CD4-positive, CD25-positive, alpha-beta regulatory T cell (primary cell): ENCODE measurements at places on chromosomes 2 and 18. TPM values are rescaled to one million over a fixed set of nuclear protein-coding genes. Genes with fewer than 3 reads are reported as not detected.

GRCh38 chr2:215365184-215365658, 53.4 kb downstream of the ATIC start:
- no peak overlapping the region for H3K27ac ChIP-seq
- H3K4me1 ChIP-seq = no peaks in the 10 kb centered on the region
- H3K27me3 ChIP-seq = no peaks in the 10 kb centered on the region
- no peak for DNase-seq
- H3K4me3 ChIP-seq = no peak overlapping the region

- H3K4me3 ChIP-seq = peak overlapping the region; percentile 77
- DNase-seq = peak; percentile 47
- peaks cover 62% of the 10 kb centered on the region for H3K4me1 ChIP-seq
- H3K36me3 ChIP-seq = no peaks in the 10 kb centered on the region
- peak overlapping the region; percentile 77 for H3K27ac ChIP-seq
These were observed 3.2 kb downstream of the TRAK2 start for GRCh38 chr2:201448061-201448460.

GRCh38 chr2:65017335-65017734, 28.1 kb downstream of the SLC1A4 start:
- no peak for DNase-seq
- no peaks in the 10 kb centered on the region for H3K27me3 ChIP-seq
- no peaks in the 10 kb centered on the region for H3K4me1 ChIP-seq
- H3K27ac ChIP-seq = no peak overlapping the region
- H3K36me3 ChIP-seq = peaks cover 57% of the 10 kb centered on the region

DNA sequence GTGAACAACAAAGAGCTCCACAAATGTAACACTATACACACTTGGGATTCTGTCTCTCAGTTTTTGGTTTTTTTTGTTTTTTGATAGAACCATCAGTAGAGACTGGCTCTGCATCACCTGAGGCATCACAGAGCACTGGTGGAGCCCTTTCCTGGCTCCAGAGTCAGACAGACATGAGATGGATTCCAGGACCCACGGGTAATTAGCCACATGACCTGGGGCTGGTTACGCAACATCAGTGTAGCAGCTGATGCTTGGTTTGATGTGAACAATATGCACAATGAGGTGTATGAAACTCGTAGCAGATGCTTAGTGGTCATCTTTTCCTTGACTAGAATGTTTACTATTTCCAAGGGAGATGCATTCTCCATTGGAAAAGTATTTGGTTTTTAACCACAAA, 40.7 kb downstream of the CMPK2 start:
- no peak overlapping the region for H3K27ac ChIP-seq
- no peak for DNase-seq
- no peaks in the 10 kb centered on the region for H3K4me1 ChIP-seq
- H3K4me3 ChIP-seq = no peak overlapping the region
- no peaks in the 10 kb centered on the region for H3K36me3 ChIP-seq

The MC4R gene
- polyA plus RNA-seq = not detected

The NYAP2 gene
- not detected for polyA plus RNA-seq

GRCh38 chr2:175030380-175031271, 25.4 kb upstream of the CHN1 start:
- no peak for DNase-seq
- no peaks in the 10 kb centered on the region for H3K36me3 ChIP-seq
- no peak overlapping the region for H3K4me3 ChIP-seq
- H3K27me3 ChIP-seq = no peaks in the 10 kb centered on the region

The ANKRD29 gene
- not detected for polyA plus RNA-seq

DNA sequence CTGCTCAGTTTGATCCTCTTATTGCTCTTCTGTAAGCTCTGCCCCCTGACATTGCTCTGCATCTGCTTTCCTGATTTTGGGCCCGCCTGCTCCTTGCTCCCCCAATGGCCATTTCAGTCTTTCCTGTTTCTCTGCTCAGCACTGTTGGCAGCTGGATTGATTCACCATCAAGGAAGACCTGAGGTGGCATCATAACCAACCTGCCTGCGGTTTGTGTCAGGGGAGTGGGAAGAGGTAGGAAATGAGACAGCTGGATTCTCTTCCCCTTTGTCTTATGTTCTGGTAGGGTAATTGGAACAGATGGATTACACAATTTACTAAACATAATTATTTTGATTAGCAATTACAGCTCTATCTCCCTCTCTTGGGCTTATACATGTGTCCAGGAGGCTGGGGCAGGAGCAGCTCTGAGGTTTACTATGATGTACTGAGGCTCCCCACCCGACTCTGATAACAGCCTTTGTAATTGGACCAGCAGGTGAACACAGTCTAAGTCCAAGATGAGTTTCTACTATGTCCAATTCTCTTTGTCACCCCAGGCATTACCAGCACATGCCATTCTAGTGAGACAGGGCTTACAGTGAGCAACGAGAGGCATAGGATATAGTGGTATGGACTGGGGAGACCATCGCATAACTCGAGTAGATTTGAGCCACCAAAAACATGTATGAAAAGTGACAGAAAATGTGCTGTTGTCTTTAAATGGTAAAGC, 151.8 kb upstream of the MMADHC start:
- H3K27me3 ChIP-seq = no peaks in the 10 kb centered on the region
- no peaks in the 10 kb centered on the region for H3K36me3 ChIP-seq
- H3K27ac ChIP-seq = no peak overlapping the region
- no peaks in the 10 kb centered on the region for H3K4me1 ChIP-seq

The LRRC30 gene
- polyA plus RNA-seq = not detected
